Fibroblast of mammary gland (primary cell): ENCODE measurements at places on chromosomes 6 and 20.

DNA sequence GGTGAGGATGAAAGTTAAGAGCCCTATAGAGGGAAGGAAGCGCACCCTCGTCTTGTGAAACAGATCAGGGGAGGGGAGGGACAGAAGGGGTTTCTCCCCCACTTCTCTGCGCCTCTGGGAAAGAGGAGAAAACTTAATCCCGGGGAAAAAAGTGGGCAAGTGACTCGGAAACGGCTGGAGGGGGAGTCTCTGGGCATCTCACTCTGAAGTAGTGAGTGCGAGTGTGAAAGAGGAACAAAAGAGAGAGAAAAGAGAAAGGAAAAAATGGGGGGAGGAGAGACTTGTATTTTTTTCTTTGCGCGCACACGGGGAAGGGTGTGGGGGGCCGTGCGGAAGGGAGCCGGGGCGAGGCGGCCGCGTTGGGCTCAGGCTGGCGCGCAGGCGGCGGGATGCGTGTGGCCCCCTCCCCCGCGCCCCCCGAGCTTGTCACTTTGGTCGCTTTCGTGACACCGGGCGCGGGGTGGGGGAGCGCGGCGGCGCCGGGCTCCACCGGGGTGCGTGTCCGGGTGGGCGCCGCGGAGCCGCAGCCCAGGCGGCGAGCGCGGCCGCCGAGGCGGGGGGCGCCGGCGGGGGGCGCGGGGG lies 454 bp downstream of the L3MBTL3 start:
- peak; percentile 13 for DNase-seq

DNA sequence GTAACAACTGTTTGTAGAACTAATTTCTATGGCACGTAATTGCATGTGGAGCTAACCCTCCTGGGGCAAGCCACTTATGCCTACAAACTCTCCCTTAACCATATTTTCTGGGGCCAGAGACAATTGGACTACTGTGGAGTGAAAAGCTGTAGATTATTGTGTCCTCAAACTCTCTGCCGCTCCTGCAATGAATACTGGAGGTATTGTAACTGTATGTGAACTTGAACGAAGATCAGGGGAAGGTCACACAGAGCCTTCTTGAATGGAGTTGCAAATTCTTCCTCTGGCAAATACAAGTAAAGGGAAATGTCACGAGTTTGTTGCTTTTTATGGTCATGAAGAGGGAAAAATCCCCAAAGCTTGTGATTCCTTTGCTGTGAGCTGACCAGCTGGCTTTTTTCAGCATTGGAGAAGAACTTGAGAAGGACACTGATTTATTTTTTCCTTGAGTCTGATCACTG lies 18.2 kb downstream of the AKAP12 start:
- no peak for DNase-seq

DNA sequence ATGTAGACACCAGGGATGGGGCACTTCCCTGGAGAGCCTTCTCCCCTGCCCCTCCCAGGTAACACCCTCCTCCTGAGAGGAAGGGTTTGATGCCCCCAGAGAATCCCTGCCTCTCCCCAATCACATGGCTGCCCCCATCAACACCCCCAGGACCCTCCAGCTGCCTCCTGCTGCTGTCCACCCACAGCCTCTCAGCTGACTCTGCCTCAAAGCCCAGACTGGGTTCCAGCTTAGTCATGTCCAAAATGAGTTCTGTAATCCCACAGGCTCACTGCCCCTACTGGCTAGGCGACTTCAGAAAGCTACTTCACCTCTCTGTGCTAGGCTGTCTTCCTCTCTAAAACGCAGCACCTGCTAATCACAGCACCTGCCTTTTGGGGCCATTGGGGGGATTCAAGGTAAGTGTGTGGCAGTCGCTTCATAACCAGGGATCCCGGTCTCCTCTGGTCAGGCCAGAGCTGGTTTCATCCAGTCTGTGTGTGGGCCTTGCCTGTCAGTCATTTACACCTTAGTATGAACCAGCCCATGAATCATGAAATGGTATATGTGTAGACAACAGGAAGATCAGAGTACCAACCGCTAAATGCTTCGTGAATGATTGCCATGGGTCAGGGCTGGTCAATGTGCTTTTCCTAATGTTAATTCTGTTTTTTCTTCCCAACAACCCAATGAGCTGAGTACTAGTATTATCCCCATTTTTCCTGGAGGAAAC lies 40.4 kb downstream of the TFEB start:
- peak; percentile 41 for DNase-seq

DNA sequence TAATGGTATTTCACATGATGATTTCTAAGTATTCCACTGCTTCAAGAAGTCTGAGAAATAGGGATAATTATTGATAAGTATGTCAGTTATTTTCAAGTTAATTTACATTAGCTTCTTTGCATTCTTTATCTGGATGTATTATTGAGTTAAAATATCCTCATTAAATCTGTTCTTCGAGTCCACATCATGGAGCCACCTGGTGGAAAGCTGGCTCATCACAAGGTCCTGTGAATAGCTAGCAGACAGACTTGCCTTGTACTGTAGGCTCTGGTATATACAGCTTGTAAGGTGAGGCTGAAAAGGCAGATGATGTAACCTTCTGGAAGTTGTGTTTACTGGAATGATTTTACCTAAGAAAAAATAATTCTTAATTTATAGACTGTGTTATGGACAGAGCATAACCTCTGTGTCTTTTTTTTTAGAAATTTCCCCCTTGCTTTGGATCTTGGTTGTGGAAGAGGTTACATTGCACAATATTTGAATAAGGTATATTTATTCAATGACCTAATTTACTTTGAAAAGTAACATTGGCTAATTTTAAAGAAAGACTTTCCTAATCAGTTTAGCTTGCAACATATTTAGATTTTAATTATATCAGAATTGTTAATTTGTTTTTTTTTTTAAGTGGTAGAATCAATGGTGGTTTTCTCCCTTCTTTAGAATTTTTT lies 3.5 kb downstream of the NDUFAF5 start:
- peak; percentile 72 for DNase-seq

- DNase-seq = no peak
These were observed 228.7 kb downstream of the BCKDHB start for GRCh38 chr6:80335121-80335531.
